ENCODE measurements at places on chromosomes 12 and 14.

- no peak for DNase-seq
These were observed 13.0 kb upstream of the TPCN1 start for GRCh38 chr12:113208041-113208934.

DNA sequence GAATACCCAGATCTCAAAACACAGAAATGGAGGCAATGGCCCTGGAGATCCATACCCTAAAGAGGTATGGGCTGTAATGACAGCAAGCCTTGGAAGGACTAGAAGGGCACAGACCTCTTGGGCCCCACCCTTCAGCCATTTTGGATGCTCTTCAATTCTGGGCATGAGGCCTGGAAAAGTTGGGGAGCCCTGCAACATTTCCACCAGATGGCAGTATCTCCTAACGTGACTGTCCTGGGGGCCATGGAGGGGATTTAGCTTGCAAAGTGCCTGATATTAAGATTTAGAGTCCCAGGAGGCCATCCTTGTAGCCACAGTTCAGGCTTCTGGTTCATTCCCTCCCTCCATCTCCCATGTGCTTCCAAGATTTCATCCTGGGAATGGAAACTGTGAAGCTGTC is 30.2 kb downstream of the KCNA5 start:
- DNase-seq, result no peak

GRCh38 chr12:119115296-119115905 is 63.3 kb upstream of the HSPB8 start:
- DNase-seq, result no peak

DNA sequence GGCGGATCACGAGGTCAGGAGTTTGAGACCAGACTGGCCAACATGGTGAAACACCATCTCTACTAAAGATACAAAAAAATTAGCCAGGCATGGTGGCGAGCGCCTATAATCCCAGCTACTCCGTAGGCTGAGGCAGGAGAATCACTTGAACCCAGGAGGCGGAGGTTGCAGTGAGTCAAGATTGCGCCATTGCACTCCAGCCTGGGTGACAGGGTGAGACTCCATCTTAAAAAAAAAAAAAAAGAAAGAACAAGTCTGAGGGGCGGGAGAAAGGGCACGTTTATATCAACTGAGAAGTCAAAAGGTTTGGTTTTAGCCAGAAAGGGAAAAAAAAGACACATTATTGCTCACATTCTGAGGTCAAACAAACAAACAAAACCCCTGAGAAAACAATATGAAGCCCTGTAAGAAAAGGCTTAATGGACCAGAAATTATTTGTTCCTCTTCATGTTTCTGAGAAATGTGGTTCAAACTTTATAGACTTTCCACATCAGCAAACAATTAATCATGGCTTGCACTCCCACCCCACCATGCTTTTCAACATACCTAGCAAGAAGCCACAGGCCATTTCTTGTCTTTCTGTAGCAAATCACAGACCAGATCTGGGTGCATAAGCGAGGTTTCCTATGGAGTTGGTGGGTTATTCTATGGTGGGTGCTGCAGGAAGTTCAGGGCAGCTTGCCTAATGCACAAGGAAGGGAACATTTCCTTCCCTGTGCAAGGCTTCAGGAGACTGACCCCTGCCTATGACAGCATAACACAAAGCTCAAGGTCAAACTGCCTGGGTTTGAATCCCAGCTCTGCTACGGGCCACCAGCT is 80.1 kb downstream of the SSPN start:
- no peak for DNase-seq

DNA sequence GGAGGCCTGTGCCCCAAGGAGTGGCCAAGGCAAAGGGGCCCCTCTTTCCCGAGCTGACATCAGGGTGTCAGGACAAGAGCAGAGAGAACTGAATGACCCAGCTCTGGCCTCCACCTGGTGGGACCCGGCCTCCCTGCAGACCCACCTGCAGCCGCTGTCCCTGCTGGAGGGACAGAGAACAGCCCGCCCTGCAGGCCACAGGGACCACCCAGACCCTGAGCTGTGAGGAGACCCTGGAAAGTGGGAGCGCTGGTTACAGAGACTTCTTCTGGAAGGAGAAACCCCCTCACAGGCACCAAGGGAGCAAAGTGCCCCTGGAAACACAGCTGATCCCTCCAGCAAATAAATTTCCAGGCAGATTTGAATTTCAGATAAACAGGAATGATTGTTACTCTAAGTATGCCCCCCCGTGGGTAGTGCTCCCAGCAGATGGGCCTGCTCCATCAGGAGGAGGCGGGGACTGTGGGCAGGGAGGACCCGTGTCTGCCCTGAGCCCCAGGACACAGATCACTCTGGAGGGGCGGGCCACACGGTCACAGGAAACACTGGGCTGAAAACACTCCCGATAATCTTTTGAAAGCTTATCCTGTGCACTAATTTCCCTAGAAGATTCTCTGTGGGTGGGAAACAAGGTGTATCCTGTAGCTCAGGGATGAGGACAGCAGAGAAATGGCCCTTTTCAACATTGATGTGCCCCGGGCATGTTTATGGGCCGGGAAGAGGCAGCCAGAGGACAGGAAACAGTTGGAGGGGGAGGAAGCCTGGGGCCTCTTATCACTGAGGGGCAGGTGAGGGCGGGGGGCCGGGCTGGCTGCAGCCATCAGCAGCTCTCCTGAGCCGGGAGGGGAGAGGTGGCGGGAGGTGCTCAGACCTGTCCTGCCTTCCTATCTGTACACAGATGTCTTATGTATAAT is 276.0 kb downstream of the ADGRD1 start:
- no peak for DNase-seq
